ENCODE measurements at places on chromosomes 5 and 9.
A peak's percentile ranks its signal among the peaks of the same experiment; 100 is the strongest.

GRCh38 chr5:55966284-55966683 is 28.5 kb downstream of the IL6ST start:
- DNase-seq = no peak

- DNase-seq = peak; percentile 69
Measured at GRCh38 chr5:139392678-139393496, 2.0 kb downstream of the PROB1 start.

DNA sequence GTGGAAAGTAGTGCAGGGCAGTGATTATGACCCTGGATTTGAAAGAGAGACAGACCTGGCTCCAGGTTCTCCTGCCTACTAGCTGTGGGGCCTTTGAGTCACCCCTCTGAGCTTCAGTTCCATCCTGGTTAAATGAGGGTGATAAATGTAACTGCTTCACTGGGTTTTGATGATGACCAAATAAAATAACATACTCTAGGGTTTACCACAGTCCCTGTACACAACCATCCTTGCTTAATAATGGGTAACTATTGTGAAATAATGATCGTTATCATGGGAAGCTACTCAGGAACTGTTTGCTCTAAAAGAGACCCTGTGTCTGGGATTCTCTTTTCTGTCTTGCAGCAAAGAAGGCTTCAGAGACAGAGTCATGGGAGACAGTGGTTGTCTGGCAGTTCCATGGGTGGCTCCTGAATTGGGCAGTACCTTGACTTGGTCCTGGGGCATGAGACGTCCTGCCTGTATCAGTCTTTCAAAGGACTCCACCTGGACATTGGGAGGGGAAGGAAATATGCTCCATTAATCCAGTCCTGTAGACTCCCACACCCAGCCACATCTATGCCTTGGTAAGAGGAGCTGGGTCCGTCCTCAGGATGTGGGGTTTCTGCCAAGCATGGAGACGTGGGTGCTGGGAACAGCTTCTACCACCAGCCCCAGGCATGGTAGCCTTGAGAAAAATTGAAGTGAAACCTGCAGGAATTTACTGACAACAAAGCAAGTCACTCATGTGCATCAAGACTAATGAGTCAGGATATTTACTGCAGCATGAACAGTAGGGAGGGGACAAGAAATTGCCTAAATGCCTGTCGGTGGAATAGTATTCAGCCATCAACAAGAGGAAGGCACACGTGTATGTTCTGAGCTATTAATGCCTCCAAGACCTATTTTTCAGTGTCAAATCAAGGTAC is 23.4 kb downstream of the AKNA start:
- no peak for DNase-seq

DNA sequence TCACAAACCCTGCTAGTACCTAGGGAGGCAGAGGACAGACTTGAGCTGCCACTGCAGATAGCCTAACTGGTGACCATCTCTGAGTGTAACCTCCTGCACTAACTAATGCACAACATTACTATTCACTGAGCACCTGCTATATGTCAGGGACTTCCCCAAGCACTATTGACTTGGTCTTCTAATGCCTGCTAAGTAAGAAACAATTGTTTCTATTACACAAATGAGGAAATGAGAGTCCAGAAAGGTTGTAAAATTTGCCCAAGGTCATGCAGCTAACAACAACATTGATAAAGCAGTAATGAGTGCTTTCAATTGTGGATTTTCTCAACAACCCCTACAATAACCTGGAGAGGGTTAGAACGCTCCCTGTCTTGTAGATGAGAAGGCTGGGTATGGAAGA is 183.7 kb downstream of the ZNF462 start:
- no peak for DNase-seq

DNA sequence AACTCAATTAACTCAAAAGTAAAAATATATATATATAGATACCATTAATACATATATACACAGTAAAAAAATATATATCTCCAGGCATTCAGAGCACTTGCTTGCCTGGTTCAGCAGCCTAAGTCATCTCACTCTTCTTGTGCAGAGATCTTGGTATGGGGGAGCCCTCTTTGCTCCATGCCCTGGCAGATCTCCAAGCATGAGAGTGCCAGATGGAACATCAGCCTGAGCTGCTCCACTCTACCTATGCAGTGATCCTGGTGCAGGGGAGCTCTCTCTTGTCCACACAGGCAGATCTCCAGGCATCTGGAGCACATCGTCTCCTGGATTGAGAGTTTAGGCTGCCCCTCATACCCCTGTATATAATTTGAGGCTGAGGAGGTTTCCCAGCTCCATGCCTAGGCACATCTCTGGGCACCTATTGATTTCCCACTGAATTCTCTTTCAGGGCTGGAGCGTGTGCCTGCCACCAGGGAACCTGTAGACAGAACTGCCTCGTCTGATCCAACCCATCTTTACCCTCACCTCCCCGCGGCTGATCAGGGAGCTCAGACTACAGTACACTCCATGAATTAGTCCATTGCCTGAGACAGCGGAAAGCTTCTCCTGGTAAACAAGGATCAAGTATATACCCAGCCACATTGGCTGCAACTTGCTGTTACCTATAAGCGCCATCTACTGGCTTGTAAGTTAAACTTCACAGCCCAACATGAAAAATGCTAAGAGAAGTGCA is 342.4 kb upstream of the GRIA1 start:
- peak; percentile 67 for DNase-seq

DNA sequence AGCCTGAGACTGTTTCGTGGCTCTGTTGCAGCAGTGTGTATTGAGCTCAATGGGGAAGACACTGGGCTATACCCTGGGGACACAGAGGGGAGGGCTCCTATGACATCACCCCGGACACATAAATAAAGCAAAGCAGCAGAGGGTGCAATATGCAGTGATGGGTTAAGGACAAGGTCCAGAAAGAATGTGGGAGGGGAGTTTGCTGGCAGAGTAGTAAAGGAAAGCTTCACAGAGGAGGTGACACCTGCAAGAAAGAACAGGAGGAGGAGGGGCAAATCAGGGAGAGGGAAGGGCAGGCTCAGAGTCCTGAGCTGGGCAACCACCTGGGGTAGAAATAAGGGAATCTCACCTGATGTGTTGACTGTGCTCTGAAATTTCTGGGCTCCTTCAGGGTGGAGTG is 35.3 kb upstream of the CDKN2AIPNL start:
- DNase-seq = peak; percentile 60

- no peak for DNase-seq
Measured at GRCh38 chr5:83085106-83085505, 7.8 kb downstream of the XRCC4 start.

GRCh38 chr5:179258922-179259730 is 86.1 kb downstream of the ADAMTS2 start:
- no peak for DNase-seq

DNA sequence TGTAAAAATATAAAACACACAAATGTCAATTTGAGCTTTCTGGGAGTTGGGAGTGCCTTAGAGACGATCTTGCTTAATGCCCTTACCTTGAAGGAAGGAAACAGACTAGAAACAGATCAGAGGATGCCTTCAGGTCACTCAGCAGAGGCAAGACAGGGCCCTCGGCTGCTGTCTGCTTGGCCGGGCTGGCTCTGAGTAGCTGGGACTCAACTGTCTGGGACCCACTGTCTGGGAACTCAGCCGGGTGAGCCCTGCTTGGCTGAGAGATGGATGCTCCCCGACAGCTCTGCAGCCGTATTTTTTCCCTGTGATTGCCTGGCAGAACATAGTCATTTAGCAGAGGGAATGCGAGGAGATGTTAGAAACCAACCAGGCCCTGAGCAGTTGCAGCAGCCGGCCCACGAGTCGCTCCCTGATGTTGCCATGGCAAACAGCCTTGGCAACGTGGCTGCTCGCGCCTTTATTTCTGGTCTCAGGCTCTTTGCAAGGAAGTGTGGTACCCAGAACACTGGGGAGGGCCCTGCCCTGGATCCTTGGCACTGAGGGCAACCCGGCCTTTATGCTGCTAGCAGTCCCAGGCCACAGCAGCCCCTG is 10.9 kb downstream of the PPARGC1B start:
- DNase-seq = no peak

- no peak for DNase-seq
Measured at GRCh38 chr5:52015760-52016159, 632.5 kb downstream of the ISL1 start.

GRCh38 chr5:9362600-9362999 is 183.3 kb downstream of the SEMA5A start:
- DNase-seq = no peak

- no peak for DNase-seq
Measured at GRCh38 chr5:149381261-149381985, 2.3 kb upstream of the IL17B start.

DNA sequence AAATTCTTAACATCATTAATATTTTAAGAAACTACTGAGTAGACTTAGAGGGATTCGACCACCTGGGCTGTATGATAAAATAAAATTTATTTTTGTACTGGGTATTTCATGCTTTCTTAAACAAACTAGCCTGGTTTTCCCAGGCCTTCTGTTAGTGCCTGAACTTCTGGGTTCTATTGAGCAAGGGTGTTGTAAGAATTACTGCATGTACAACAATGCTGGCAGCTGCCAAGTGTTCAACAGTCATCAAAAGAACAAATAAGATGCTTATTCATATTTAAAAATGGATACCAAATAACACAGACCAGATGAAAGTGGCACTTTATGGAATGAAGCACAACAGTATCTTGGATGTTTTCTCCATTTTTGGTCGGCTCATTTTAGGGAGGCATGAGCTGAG is 123.2 kb upstream of the FBXL7 start:
- no peak for DNase-seq

GRCh38 chr5:132556153-132556762 is 519 bp upstream of the RAD50 start:
- no peak for DNase-seq

- DNase-seq = no peak
Measured at GRCh38 chr5:75964008-75964407, 119.2 kb upstream of the SV2C start.

- DNase-seq = no peak
Measured at GRCh38 chr5:7980881-7981280, 111.9 kb downstream of the MTRR start.

DNA sequence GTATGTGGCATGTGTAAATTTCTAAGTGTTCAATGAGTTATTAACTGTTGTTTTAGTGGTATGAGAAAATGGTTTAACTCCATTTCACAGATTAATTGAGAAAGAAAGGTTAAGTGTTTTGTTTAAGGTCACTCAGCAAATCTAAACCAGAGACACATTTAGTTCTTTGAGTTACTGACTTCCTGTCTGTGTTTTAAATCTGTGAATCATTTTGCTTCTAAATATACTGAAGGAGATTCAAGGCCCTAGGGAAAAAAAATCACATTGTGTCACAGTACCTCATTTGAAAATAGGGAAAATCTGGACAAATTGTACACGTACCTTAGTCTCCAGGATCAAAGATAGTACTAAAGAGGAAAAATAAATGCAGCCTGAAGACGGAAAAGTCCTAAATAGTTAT is 368.2 kb downstream of the TMEM161B start:
- DNase-seq = no peak

GRCh38 chr5:4758550-4758949 is 381.6 kb upstream of the ADAMTS16 start:
- DNase-seq = peak; percentile 7

GRCh38 chr5:111234125-111234524 is 9.9 kb downstream of the CAMK4 start:
- DNase-seq = no peak

- no peak for DNase-seq
Measured at GRCh38 chr9:26471261-26471660, 421.3 kb downstream of the CAAP1 start.

DNA sequence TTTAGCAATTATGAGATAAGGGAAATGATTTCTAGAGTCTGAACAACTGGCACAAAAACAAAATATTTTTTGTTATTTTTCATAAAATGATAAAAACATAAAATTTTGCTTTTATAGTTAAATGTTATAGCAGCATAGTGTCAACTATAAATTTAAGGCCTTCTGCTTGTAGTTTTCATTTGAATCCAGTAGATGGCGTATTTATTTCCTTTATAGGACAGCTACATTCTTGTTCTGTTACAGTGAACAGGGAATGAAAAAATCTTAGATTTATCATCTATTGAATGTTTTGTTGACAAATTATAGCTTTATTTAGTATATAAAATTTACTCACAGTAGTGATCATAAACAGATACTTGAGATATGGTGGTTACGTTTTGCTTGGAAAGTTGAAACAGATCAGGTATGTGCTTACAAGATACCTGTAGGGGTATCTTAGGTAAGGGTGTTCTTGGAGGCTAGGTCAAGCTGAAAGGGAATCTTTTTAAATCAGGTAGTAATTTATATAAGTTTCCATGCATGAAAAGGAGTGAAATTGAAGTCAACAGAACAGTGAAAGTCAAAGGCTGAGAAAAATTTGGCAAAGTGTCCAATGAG is 239.3 kb upstream of the GRIN3A start:
- DNase-seq = no peak

- peak; percentile 72 for DNase-seq
Measured at GRCh38 chr9:136644593-136645351, 17.9 kb upstream of the EGFL7 start.

DNA sequence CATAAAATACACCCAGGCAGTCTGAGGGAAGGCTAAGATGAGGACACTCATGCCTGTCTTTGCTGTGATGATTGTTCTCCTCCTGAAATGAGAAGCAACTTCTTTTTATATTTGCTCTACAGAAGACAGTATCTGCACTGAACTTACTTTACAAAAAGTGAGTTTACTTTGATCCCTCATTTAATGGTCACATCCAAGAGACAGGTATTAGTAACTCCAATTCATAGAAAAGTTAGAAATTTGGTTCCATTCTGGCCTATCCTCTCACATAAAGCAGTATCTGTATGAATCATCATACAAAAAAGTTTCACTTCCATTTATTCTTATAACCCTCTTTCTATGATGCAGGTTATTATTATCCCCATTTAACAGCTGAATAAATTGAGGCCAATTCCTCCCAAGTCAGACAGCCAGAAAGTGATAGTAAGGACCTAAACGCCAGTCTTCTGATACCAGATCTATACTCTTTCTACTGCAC is 15.2 kb downstream of the TSTD2 start:
- no peak for DNase-seq

DNA sequence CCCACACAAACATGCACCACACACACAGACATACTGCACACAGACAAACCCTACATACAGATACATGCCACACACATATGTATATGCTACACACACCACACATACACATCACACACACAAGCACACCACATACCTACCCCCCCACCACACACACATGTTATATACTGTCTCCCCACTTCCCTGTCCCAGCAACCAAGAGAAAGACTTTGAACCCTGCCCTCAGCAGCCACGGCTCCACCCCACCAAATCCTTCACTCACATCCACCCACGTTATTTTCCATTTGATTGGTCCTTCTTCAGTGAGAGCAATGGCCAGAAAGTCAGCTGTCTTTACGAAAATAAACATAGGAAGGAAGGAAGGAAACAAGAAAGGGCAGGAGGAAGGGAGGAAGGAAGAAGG is 479.8 kb downstream of the DIRAS2 start:
- no peak for DNase-seq
